Stimulated activated naive CD8-positive, alpha-beta T cell treated with anti-CD3 and anti-CD28 coated beads, Interleukin-15, amount 100 ng/mL, for 72 hours (primary cell): ENCODE measurements at places on chromosomes 4 and X.

DNA sequence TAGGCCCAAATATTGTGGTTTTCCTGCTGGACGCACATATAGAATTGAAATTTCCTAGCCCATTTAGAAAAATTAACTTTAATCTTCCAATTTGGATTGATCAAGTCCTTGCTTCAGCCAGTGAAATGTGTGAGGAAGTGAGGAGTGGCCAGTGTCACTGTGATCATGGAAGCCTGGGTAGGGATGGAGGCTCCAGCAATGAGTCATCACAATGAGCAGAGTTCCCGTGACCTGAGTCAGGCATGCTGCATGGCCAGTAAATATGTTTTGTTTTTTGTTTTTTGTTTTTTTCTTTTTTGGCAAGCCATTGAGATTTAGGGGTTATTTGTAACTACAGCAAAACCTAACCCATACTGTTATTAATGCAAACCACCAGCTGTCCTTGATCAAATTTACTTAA, 52.1 kb downstream of the IDS start:
- no peak for DNase-seq

DNA sequence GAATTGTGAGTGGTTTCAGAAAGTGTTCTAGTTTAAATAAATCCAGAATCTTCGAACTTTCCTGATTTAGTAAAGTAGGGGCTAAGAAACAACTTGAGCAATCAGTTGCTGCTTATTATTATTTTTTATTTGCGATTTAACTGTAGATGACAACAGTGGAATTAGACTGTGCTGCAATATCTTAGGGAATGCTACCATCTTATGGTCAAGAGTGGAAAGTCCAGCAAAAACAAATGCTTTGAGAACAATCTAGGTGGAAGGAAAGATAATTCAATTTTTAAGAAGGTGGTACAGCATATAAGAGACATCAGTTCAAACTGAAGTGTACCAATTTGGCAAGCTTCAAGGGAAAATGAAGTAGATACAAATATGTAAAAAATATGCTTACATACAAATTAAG, 73.3 kb downstream of the CYLC1 start:
- DNase-seq, result no peak

DNA sequence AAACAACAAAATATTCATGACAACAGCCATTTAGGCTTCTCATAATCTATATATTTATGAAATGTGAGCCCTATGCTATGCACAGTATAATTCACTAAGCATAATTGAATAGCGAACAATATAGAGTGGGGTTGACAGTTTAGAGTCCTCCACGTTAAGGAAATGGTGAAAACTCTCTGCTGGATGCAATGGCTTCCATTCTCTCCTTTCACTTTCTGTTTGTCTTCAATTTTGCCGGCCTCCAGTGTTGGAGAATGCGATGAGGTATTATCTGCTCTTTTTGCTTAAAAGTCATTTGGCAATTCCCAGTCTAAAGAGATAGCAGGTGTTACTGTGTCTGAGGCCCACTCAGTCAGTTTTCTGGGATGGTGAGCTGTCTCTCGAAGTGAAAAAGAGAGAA, 52.1 kb downstream of the NPY5R start:
- no peak for DNase-seq

DNA sequence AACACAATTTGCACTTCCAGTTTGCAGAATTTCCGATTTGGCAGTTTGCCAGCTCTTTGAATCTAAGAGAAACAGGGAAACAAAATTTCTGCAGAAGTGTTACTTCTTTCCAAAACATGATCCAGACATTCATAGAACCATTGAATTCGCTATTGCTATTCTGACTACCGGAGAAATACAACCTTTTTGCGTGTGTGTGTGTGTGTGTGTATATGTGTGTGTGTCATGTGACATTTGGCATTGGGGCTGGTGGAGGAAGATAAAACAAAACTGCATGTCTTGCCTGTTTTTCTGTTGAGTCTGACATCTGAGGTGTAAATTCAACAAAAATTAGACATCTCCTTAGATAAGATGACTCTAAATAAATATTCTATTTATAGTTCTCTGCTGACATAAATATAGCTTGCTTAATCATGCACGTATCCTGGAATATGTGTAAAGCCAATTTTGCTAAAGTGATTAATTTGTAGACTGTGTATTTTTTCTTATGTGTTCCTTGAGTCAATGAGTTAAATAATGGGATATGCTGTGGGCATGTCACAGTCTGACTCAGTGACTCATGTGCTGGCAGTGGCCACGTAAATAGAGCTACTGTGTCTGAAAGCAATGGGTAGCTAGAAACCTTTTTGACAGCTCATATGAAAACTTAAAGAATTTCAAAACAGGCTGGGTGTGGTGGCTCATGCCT, 98.9 kb downstream of the HPGD start:
- DNase-seq, result peak; percentile 34

DNA sequence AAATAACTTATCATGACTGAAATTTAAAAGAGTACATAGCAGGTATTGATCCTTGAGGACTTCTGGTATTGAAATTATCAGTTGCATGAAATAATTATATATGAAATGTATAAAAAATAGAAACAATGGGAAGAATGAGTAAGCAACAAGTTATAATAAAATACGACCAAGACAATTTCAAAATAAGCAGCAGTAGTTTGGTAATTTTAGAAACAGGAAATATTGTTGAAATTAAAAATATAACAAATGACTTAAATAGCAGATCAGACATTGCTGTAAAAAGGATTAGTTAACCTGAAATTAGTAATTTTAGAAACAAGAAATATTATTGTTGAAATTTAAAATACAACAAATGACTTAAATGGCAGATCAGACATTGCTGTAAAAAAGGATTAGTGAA, 152.3 kb downstream of the BTC start:
- DNase-seq, result no peak

DNA sequence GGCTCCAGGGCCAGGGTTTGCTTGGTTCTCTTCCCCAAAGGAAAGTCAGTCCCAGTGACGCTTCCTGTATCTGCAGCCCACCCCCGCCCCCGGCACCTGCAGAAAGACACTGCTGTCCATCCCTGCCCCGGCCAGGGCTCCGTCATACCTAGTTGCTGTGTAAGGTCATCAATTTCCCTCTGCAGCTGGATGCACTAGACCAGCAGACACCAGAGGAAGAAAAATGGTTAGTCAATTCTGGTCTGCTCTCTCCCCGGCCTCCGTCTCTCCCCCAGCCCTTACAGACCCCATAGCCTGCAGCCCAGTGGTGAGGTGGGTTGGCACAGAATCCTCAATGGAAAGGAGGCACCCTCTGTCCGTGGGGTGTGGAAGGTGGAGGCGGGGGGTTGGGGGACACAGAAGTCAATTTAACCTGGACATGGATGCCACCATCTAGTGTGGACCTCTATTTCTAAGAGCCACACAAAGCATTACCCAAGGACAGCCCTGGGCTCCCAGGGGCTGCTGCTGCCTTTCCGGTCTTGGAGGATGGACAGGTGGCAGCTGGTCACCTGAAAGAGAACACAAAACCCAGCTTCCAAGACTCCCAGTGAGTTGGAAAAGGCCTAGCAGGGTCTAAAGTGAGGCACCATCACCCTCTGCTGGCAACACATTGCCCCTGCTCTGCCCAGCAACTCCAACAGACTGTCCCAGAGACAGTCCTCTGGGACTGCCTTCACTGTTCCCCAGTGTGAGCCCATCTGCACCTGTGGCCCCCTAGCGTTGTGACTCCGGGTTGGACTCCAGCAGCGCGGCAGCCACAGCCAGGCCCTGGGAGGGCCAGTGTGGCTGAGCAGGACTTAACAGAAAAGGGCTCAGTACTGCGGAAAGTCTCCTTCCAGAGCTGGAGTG, 40.2 kb upstream of the NHSL2 start:
- DNase-seq, result no peak

- DNase-seq, result no peak
Measured at GRCh38 chrX:42715701-42716262, 62.2 kb downstream of the PPP1R2C start.

DNA sequence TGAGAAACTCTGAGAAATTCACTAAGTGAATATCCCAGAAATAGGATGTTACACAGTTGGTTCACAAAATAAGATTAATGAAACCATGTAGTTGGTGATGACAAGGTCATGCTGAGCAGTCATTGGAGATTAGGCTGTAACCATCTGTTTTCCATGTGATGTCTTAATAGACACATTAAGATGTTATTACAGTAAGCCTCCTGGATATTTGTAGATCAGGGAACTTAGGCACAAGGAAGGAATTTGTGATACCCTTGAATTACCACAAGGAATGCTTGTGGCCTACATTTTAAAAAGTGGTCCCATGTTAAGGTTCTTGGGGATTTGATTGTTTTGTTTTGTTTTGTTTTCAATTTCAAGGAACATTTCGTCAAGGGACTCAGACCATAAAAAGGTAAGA, 185.6 kb upstream of the BANK1 start:
- no peak for DNase-seq

- no peak for DNase-seq
Measured at GRCh38 chrX:114675365-114675764, 91.5 kb downstream of the HTR2C start.

- DNase-seq, result no peak
Measured at GRCh38 chr4:176840166-176840565, 47.4 kb upstream of the VEGFC start.

GRCh38 chr4:82282875-82283274, 90.9 kb downstream of the HNRNPD start:
- no peak for DNase-seq

- DNase-seq, result no peak
Measured at GRCh38 chrX:40380655-40381488, 199.9 kb upstream of the ATP6AP2 start.

GRCh38 chr4:121375262-121375661, 5.6 kb downstream of the QRFPR start:
- DNase-seq, result no peak

GRCh38 chr4:8606966-8607365, 14.4 kb downstream of the CPZ start:
- DNase-seq, result no peak
